ENCODE measurements at places on chromosomes 12 and 14.

DNA sequence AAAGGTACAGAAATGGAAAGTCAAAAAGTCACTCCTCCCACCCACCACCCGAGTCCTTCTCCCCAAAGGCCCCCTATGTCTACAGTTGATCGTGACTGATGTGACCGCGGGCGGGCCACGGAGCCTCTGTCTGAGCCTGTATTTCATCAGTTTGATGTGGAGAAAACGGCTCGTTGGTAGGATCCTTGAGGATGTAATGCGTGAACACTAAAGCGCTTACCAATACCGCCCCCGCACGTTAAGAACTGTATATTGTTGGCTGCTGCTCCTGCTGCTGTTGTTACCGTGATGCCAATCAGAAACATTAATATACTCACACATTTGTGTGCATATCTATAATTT lies 24.6 kb upstream of the UBC start:
- no peak for DNase-seq

DNA sequence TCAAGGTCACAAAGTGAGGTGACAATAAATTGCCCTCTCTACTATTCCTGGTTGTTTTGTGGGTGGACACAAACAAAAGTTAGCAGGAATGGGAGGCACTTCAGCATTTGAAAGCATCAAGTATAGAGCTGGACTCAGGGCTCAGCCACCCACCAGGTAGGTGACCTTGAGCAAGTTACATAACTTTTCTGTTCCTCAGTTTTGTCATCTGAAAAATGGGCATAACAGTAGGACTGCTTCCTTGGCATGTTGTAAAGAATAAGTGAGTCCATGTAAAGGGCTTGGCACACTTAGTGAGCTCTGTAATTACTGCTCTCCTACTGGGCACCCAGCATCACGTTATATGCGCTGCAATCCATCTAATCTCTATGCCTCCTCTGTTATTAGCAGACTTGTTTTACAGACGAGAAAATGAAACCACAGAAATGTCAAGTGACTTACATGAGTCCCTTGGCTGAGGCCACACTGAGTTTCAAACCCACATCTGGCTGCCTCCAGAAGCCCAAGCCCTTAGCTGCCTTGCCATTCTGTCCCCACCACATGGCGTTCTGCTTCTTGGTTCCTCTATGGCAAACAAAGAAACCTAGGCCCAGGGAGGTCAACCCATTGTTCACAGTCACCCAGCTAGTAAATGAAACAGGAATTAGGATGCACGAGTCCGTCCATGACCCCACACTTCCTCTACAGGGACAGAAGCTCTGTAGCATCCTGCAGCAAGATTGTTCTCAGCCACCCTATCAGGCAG lies 63.2 kb upstream of the SLC24A4 start:
- no peak for DNase-seq

GRCh38 chr12:110171186-110171538 lies 47.0 kb downstream of the IFT81 start:
- no peak for DNase-seq

GRCh38 chr14:31510222-31510621 lies 22.4 kb upstream of the GPR33 start:
- no peak for DNase-seq

DNA sequence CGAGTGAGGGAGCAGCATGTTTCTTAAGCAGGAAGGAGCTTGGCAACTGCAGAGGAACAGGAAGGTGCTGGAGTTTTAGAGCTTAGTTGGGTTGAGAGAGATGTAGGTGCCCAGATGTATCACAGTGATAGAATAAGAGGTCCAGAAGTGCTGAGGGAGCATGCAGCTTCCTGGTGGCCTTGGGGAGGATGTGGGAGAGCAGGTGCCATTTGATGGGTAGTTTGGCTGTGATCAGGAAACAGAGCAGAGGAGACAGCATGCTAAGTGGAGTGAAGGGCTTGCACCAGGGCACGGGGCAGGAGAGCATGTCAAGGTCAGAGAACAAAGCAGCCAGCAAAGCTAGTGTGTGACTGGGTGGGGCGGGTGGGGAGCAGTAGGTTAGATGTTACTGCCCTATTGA lies 74.8 kb downstream of the PAPOLA start:
- DNase-seq: no peak

DNA sequence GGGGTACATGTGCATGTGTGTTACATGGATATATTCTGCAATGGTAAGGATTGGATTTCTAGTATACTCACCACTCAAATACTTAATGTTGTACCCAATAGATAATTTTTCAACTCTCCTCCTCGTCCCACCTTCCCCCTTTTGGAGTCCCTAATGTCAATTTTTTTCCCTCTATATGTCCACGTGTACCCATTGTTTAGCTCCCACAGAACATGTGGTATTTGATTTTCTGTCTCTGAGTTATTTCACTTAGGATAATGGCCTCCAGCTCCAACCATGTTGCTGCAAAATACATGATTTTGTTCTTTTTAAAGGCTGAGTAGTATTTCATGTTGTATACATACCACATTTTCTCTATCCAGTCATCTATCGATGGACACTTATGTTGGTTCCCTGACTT lies 97.2 kb upstream of the TMTC1 start:
- DNase-seq: no peak

GRCh38 chr14:24366721-24367513 lies 1.1 kb upstream of the NFATC4 start:
- peak; percentile 62 for DNase-seq

DNA sequence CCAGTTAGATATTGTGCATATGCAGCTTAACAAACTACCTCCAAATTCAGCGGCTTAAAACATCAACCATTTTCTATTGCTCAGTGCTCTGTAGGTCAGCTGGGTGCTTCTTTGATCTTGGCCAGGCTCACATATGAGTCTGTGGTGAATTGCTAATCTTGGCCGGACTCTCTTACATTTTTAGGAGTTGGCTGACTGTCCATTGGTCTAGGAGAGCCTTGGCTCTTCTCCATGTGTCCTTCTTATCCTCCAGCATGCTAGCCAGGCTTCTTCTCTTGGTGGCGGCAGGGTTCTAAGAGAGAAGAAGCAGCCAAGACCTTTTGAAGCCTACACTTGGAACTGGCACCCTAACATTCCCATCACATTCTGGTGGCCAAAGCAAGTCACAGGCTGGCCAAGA lies 174.3 kb upstream of the PWP1 start:
- no peak for DNase-seq

GRCh38 chr12:96078231-96079135 lies 43.1 kb upstream of the LTA4H start:
- no peak for DNase-seq

DNA sequence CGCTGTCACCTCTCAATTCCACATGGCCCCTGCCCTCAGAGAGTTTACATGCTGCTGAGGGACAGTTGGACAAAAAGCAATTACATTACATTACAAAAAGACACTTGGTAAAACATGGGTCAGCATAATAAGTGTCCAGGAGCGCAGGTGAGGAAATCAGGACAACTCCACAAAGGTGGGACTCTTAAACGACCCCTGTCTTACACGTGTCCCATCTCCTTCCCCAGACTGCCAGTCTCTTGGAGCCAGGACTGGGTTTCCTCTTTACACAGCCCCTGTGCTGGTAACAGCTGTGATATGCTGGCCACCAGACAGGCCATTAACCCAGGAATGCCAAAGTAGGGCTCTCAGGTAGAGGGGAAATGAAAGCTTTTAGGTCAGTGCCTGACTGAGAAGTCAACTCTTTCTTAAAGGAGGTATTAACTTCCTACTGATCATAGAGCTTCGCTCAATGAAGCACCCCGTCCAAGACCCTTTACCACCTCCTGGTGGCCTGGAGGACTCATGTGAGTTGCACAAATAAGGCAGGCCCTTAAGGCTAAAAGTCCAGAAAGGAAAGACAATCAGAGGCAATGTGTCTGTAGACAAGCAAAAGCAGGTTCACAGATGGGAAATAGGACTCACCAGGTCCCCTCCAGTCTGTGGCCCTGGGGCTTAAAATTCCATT lies 55.5 kb downstream of the ANO2 start:
- DNase-seq: no peak

DNA sequence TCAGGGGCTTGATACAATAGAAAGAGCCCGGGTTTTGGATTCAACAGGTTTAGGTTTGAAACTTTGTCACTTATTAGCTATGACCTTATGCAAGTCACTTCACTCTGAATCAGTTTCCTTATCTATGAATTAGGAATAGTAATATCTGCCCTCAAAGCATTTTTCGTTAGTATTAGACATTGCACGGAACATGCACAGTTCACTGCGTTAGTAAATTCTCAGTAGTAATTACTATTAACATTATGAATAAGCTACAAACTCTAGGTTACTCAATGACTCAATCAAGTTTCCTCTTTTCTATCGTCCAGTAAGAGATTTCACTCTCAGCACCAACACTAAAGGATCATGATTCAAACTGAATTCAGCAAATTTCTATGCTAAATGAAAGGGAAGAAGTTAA lies 150.3 kb downstream of the CEP83 start:
- DNase-seq: no peak

DNA sequence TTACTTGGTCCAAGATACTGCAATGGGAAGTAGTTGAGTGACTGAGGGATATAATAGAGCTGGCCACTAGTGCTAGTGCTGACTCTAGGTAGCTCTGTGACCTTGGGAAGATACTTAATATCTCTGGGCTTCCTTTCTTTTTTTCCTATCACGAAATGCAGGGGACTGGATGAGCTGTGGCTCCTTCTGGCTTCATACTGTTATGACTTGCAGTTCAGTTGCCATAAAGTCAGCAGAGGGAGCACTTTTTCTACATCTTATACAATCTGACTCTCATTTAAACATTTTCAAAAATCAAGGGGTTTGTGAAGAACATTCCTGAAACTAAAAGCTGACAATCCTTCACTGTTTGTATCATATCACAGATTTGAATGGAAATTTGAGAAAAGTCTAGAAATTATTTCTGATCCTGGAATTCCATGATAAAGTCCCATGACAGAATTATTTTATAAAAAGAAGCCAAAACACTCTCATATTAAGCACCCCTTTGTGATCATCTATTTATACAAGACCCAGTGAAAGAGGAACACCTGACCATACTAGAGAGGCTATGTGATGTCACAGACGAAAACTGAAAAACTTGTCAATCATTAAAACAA lies 5.3 kb downstream of the BHLHE41 start:
- DNase-seq: no peak

DNA sequence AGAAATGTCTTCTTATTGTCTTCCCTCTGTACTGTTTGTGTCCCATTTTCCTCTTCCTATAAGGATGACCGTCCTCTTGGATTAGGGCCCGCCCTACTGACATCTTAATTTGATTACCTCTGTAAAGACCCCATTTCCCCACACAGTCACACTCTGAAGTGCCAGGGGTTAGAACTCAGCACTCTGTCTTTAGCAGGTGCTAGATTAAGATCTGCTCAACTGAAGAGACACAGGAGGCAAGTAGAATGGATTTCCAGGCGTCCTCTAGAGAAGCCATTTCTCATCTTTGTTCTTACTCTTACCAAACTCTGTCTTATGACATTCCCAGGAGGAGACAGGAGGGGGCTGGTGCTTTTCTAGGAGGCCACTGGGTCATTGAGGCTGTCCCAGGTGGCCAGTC lies 50.8 kb downstream of the VCPKMT start:
- no peak for DNase-seq

GRCh38 chr14:23388996-23389395 lies 12.2 kb downstream of the CMTM5 start:
- DNase-seq: no peak

- peak; percentile 49 for DNase-seq
Observed at GRCh38 chr14:68688872-68689371, 103.9 kb downstream of the ZFP36L1 start.

GRCh38 chr12:50186681-50187080 lies 19.5 kb upstream of the CERS5 start:
- DNase-seq: no peak

DNA sequence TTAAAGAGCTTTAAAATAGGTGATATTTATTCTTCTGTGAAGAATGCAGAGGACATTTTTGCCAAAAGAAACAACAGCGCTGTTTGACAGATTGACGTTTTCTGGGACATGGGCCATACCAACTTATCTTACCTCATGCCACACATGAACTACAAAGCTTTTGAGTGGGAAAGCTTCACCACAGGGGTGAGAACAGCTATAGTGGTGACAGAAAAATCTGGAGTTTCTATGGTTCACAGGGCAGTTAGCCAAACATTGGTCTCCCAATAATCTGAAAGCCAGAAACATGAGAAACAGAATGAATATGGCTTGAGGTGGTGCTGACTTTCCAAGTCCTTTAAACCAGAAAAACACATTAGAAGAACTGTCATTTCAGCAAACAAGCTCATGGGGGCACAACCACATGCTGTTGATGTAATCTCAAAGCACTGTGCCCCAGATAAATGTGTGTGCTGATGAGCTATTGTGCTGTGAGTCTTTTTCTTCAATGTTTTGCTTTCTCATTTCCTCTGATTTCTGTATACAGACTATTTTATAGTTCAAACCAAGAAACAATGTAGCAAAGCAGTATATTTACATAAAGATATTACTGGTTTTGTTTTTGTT lies 905.4 kb downstream of the SLC16A7 start:
- no peak for DNase-seq

DNA sequence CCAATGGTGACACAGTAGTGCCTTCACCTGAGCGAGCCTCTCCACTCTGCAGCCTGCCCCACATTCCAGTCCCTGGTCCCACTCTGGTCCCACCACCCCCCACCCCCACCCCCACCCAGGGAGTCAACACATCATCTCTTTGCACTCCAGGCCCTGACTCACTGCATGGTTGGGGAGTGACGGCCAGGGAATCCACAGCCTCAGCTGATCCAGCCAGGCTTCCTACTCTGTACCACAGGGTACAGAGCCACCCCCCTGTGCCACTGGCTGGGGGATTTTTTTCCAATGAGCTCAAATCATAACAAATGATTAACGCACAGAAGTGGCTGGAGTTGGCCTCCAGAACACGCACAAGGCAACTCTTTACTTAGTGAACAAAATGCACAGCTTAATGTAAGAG lies 233.7 kb downstream of the NTF3 start:
- DNase-seq: no peak

GRCh38 chr14:91830777-91831176 lies 36.6 kb downstream of the TC2N start:
- DNase-seq: no peak

GRCh38 chr12:91478500-91478899 lies 295.9 kb upstream of the DCN start:
- DNase-seq: no peak

GRCh38 chr14:89650077-89650978 lies 233.3 kb upstream of the FOXN3 start:
- DNase-seq: no peak

DNA sequence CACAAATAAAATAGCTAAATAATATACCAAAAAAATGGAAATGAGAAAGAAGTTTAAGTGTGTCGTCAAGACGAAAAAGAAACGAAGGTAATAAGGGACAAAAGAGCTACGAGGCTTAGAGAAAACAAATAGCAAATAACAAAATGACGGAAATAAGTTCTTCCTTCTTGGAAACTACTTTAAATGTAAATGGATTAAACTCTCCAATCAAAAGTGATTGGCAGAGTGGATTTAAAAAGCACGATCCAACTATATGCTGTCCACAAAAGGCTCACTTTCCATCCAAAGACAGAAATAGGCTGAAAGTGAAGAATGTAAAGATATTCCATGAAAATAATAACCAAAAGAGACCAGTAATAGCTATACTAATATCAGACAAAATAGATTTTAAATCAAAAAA lies 82.4 kb downstream of the DIO3 start:
- no peak for DNase-seq

Measured in neural crest cell (in vitro differentiated cells).